ENCODE measurements at places on chromosomes 5 and 9.

DNA sequence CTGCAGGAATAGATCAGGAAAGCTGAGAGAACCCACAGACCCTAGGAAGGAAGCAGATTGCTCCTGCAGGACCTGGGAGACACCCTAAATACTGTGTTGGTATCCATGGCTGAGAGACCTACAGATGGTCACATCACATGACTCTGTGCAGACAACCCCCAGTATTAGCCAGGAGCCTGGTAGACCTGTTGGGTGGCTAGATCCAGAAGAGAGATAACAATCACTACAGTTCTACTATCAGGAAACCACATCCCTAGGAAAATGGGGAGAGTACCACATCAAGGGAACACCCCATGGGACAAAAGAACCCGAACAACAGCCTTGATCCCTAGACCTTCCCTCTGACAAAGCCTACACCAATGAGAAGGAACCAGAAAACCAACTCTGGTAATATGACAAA lies 24.2 kb upstream of the MELK start:
- no peak for DNase-seq

DNA sequence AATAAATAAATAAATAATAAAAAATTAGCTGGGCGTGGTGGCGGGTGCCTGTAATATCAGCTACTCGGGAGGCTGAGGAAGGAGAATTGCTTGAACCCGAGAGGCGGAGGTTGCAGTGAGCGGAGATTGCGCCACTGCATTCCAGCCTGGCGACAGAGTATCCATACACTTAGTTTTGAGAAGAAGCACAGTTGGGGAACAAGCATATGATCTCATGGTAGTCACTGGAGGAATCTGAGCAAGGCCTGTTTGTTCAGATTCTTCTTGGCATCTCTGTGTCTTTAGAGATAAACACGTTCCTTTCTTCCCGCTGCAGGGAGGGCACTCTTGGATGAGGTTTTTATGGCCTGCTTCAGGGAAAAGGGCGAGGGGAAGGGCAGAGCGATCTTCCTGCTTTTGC lies 15.6 kb upstream of the DENND1A start:
- DNase-seq: no peak

DNA sequence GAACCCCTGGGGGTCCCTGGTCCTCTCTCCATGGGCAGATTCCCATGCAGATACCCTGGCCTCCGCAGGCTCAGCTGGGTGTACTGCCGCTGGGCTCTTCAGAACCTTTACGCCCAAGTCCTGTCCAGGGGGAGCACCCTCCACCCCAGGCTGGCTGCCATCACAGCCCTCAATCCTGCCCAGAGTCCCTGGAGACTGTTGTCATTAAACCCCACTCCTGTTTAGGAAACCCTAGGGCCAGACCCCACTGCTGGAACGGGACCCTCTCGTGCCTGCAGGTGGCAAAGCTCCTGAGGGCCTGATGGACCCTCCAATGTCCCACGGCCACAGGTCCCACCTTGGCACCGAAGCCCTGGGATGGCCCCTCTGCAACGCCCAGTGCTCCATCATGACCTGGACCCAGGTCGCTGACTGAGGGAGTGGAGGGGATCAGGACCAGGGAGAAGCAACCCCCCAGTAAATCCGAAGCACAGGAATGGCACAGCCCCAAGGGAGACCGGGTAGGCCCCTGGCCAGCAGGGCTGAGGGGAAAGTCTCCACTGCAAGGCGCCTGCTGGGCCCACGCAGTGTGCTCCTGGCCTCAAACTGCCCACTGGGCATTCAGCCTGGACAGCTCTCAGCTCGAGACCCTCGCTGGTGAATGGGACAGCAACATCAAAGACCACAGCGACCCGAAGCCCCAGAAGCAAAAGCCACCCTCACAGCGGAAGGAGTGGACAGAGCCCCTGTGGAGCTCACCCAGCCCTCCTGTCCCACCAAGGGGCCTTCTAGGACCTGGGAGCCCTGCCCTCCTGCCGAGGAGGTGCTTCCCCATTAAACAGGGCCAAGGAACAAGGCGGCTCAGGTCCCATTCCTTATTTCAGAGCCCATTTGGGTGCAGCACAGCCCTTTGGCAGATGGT lies 8.3 kb downstream of the ZDHHC11B start:
- DNase-seq: no peak

DNA sequence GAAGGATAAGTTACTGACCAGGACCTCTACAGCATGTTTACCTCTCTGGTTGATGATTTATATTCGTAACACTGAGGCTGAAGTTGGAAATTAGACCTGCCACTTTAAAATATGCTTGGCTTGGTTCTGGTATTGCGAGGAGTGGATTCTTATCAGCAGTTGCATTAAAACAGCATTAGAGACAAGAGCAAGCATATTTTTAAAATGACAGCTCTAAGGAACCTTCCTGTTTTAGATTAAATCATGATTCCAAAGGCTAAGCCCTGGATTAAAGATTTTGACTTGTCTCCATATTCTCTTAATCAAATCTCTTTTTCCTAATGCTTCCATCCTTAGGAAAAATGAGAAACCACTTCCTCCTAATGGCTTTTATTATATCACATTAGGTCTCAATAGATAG lies 277.8 kb downstream of the KCTD16 start:
- no peak for DNase-seq

GRCh38 chr9:124475868-124476690 lies 25.8 kb downstream of the ADGRD2 start:
- no peak for DNase-seq

DNA sequence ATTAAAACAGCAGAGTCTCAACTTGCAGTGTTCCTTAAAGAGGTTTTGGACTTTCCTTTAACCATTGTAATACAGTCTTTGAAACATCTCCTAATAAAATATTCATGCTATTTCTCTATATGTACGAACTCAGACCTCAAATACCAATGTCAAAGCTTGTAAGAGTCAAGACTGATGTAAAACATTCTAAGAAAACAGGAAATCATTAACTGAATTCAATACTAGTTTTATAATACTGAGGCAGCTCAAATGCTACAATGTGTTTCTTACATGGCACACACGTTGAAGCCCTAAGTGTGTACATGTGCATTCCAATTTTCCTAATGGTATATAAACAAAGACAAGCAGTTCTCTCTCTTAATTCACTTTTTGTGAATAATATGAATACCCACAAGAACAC lies 11.6 kb downstream of the PSIP1 start:
- no peak for DNase-seq

DNA sequence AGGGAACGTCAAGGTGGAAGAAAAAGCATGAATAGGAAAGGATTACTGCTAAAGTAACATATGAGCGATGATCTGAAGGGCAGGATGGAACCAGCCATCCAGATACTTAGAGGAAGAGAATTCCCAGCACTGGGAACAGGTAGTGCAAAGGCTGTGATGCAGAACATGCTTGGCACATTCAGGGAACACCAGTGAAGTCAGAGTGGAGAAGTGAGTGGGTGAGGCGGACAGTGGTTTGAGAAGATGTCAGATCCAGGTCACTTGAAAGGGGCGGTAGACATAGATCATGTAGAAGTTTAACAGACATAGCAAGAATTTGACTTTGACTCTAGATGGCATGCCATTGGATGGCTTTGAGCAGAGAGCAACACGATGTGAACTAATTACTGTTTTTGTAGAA lies 374.2 kb downstream of the PDE4D start:
- no peak for DNase-seq

GRCh38 chr9:127972236-127972871 lies 8.4 kb downstream of the EEIG1 start:
- no peak for DNase-seq

GRCh38 chr9:18829066-18829465 lies 203.9 kb downstream of the SAXO1 start:
- no peak for DNase-seq

DNA sequence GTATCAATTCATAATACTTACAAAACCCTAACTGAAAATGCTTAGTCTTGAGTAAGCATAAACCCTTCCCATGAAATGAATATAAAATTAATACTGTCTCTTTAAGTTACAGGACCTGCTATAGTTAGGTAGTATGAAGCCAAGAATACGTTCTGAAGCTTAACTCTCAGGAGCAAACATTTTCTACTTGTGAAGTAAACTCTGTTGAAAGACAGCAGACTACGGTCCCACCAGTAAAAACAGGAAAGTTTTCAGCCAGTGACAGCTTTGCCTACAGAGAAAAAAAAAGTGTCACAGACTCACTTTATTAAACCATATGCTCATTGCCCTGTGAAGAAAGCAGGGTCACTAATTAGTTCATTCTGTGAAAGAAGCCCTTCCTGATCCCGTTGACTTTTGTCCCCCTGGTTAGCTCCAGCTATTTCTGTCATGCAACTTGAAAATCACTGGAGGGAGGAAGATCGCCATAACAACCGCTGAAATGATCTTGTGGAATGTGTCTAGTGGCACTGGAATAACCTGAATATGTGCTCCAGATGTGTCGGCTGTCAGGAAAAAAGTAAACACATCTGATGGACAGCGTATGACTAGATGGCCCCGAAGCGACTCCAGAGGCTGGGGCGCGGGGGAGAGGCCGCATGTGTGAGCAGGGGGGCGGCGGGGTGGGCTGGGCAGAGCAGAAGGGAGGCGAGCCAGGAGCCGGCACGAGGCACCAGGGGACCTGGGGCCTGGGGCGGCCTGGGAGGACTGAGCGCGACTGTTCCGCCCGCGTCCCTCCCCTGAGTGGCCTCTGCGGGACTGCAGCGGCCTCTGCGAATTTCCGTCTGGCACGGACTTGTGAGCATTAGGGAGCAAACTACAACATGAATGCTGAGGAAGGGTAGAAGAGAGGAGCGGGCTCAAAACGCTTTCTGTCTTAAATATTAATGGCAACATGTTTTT lies 41.9 kb downstream of the BNC2 start:
- DNase-seq: no peak

- DNase-seq: no peak
These were observed 77.6 kb downstream of the KIF4B start for GRCh38 chr5:155091063-155091648.

- no peak for DNase-seq
These were observed 7.8 kb upstream of the GPX8 start for GRCh38 chr5:55151923-55152842.

DNA sequence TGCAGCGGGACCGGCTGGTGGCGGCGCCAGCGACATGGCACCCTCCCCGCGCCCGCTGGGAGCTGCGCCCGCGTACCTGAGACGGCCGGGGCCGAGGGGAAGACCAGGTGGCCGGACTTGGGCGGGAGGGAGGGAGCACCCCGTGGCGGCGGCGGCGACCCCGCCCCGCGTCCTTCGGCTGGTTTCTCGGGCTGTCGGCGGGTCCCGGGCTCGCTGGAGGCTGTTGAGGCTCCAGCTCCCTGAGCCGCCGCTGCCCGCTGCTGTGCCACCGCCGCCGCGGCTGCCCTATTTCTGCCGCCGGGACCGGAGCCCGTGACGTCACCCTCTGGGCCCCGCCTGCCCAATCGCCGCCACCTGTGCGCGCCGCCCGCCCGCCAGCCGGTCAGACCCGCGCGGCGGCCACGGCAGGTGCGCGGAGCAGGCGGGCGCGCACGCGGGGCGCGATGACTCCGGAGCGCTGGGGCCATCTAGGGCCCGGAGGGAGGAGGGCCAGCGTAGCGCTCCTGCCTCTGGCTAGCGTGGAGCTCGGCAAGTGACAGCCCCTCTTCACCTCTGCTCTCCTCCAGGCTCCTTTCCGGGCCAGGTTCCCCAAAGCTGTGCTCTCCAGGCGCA lies at the start of gene FSTL4:
Gene FSTL4 (minus strand): TSS at position 293 of the 612 bp plus-strand sequence.
- no peak for DNase-seq

- no peak for DNase-seq
These were observed 36.8 kb downstream of the SAXO1 start for GRCh38 chr9:18996211-18996610.

DNA sequence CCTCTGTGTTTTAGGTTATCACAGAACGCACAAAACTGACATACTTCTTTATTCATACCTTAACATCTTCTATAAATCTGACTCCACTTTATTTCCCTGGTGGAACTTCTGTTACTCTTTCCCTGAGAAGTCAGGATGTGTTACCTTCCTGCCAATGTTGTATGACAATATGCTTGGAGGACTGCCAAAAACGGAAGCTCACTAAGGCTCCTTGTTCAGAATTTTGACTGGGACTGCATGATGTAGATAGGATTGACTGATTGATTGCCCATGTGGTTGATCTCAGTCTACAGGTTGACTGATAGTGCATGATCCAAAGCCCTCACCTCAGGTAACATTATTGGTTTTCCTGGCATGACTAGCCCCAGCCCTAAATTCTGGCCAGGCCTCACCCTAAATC lies 319.4 kb downstream of the TLR4 start:
- no peak for DNase-seq

GRCh38 chr5:6829150-6829784 lies 116.0 kb downstream of the TENT4A start:
- DNase-seq: no peak

DNA sequence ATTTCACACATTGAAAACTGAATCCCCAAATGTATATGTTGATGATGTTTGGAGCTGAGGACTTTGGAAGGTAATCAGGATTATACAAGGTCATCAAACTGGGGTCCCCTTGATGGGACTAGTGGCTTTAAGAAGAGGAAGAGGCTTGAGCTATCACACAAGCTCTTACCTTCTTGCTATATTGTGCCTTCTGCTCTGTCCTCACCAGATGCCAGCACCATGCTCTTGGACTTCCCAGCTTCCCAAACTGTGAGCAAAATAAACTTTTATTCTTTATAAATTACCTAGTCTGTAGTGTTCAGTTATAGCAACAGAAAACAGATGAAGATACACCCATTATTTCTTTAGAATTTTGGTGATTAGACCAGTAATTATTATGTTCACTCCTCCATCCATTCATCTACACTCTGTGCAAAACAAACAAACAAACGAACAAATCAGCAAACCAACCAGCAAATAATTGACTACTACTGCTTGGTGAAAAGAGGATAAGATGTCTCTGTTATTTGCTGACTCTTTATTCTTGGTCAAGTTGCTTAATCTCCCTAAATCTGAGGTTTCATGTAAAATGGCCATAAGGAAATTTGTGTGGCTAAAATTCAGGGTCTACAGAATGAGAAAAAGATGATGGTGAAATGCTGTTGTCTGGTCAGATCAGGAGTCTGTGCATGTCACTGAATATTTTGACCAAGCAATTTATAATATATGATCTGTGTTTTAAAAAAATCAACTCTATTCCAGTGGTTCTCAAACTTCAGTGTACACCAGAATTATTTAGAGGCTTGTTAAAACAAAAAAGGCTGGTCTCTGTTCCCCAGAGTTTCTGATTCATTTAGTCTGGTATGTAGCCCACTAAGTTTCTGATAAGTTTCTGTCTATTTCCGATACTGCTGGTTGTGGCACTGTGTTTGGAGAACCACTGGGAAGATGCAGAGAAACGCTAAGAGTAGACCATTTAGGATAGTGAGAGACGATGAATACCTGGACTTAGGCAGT lies 854.1 kb downstream of the MAT2B start:
- DNase-seq: no peak

GRCh38 chr9:33137781-33138264 lies 29.3 kb downstream of the B4GALT1 start:
- DNase-seq: no peak

DNA sequence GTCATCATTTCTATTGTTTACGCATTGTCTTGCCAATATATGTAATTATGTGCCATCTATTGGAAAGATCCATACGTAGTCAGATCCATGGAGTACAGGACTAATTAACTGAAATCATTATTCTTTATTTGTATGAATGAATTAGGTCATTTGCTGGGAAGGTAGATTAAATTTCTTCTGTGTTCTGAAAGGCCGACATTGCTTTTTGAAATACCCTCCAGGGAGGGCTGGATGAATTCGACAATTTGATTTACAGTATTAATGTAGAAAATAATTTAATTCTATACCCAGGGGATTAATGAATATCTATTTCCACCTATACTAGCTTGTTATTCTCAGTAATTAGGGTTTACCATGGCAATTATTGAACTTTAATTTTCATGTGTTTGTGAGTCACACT lies 117.6 kb downstream of the CHSY3 start:
- no peak for DNase-seq

Measured in stimulated activated CD8-positive, alpha-beta memory T cell treated with anti-CD3 and anti-CD28 coated beads, Interleukin-4, amount 100 ng/mL, for 1 hour (primary cell).